Thoracic aorta (tissue), 2 donors: ENCODE measurements at places on chromosomes 3 and 15. TPM values are rescaled to one million over a fixed set of nuclear protein-coding genes. Genes with fewer than 3 reads are reported as not detected.

- DNase-seq, result no peak
Observed at GRCh38 chr3:79844176-79844575, 76.4 kb upstream of the ROBO1 start.

SI gene
- not detected for total RNA-seq

DNA sequence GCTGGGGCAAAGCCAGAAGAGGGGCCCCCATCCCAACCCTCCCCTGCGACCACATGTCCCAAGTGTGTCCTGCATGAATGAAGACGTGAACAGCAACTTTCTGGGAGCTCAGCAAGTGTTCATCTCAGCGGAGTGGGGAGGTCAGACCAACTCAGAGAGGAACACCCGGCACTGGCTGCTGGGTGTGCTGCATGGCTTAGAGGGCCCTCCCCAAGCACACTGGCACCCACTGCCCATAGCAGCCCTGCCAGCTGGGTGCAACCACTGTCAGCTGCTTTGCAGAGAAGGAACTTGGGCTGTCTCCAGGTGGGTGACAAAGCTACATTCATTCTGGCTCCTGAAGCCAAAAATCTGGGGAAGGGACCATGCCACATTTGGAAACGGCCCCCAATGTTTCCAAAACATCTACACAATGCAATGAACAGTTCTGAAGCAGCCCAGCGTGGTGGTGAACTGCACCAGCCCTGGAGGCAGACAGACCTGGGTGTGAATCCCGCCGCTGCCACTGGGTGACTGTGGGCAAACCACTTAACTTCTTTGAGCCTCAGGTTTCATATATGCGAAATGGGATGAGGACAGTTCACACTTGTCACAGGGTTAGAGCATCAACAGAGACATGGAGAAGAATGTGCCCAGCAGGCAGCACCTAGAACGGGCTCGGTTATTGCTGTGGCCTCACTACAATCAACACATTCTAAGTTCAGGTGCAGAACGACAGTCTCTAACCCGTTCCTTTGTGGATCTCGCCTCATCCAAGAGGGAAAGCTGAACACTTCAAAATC is 145.4 kb downstream of the NUP210 start:
- DNase-seq, result no peak

DCUN1D1 gene
- 13.4 TPM for total RNA-seq

GRCh38 chr15:68553994-68554720 is 24.6 kb upstream of the CORO2B start:
- DNase-seq, result no peak

DISP2 gene
- 0.54 TPM for total RNA-seq

- no peak for DNase-seq
Observed at GRCh38 chr3:68876112-68876713, 56.1 kb downstream of the TAFA4 start.

- DNase-seq, result no peak
Observed at GRCh38 chr15:33445984-33446383, 135.2 kb downstream of the RYR3 start.

DNA sequence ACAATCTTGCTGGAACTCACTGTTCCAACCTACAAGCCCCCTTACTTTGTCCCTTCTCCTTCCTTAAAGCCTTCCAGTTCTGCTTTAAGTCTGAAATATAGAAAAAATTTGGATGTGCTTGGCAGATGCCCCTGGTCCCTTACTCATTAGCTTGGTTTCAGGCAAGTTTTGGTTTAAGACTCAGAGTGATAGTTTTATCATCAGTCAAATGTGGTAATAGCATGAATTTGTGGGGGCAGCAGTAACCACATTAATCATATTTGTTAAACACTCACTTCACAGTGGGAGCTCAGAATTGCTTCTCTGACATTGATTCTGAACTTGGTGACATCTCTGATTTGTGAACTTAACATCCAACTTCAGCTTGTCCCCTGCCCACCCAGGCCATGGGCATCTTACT is 58.3 kb upstream of the ALDH1A3 start:
- no peak for DNase-seq

SNX33 gene
- 45.1 TPM for total RNA-seq

- DNase-seq, result no peak
Observed at GRCh38 chr15:62847900-62848489, 194.6 kb upstream of the TPM1 start.

COLQ gene
- 9.3 TPM for total RNA-seq

RNF168 gene
- 30.8 TPM for total RNA-seq

GRCh38 chr15:56168394-56168793 is 75.3 kb downstream of the RFX7 start:
- DNase-seq, result no peak

TMEM207 gene
- not detected for total RNA-seq

DNAH12 gene
- total RNA-seq, result 0.14 TPM

DNA sequence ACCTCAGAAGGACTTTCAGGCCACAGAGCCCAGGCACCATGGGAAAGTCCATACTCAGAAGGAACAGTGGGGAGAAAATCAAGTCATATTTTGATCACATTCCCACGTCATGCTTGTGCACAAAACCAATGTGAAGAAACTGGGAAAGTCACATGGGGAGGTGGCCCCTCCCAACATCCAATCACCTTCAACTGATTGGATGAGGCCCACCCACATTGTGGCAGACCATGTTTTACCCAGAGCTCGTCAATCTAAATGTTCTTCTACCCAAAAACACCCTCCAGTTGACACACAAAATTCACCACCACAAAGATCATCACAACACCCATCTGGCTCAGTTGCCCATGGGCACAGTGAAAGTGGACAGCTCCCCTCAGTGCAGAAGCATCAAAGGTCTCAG is 248.2 kb upstream of the IGF1R start:
- no peak for DNase-seq

DNA sequence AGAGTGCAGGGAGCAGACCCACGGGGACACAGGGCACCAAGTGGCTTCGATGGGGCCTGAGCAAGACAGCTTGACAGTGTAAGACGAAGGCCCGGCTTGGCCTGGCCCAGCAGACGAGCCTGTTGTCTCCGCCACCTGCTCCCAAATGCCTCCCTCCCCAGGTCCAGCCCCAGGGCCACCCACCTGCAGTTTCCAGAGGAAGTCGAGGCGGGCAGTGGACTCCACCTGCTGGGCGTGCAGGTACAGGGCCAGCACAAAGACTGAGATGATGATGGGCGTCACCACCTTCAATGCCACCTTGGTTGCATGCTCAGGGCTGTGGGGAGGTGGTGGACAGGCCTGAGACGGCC is 94.1 kb downstream of the SEC22A start:
- no peak for DNase-seq

CSPG5 gene
- 0.14 TPM for total RNA-seq

- DNase-seq, result no peak
Observed at GRCh38 chr3:164230385-164231094, 847.8 kb downstream of the SI start.

DNA sequence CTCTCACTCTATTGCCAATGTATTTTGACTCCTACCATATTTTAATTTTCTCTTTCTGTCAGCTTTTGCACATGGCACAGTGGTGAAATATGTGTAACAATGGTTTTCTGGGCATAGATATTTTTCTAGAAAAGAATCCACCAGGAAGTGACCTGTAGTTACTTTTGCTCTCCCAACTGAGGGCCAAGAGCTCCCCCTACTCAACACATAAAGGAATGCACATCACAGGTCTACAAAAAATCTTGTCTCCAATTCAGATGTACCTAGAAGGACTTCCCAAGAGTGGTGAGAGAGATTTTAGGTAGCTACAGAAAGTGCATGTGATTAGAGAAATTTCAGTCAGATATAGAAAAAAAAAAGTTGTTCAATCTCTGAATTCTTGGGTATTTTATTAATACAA is 15.6 kb downstream of the CPA3 start:
- DNase-seq, result no peak

DNA sequence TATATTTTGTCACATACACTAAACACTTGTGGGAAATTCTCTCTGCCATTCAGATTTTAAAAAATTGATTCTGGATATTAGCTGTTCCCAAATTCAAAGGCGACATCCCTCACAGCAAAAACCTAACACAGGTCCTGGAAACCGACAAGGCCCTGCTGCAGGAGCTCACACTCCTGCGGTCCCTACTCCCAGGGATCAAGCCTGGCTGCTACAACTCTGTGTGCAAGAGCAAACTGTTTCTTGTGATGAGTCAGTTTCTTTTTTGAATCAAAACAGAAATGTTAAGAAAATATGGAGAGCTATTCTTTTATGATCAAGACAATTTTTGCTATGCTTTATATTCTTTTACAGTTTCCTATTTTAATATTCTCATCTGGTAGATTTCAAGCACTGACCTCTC is 51.0 kb upstream of the TJP1 start:
- no peak for DNase-seq

DNA sequence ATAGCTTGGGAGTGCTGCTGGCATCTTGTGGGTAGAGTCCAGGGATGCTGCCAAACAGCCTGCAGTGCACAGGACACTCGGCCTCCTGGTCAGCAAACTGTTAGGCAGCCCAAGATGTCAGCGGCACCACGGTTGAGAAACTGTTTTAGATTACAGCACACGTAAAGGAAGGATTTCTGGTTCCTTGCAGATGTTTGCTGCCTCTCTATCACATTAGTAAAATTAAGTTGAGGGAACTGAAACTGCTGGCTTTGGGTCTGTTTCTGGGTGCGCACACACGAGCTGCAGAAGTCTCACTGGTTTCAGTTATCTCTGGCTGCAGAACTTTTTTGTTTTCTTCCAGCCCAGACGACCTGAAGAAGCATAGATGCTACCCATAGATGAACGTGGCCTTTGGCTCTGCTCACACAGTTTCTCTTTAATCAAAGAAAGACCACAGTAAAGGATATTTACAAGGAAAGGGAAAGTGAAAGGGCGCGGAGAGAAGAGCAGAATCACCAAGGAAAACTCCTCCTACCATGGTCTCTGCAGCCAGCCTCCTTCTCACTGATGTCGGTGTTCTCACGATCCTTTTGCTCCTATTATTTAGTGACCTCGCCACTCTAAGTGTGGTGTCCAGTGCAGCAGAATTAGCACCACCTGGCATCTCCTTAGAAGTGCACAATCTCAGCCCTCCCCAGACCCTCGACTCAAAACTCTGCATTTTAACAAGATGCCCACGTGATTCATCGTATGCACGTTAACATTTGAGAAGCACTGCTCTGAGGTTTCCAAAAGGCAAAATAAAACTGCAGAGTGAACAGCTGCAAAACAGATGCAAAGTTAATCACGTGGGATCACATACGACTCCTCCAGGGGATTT is 50.6 kb upstream of the AKAP13 start:
- DNase-seq, result no peak

DNA sequence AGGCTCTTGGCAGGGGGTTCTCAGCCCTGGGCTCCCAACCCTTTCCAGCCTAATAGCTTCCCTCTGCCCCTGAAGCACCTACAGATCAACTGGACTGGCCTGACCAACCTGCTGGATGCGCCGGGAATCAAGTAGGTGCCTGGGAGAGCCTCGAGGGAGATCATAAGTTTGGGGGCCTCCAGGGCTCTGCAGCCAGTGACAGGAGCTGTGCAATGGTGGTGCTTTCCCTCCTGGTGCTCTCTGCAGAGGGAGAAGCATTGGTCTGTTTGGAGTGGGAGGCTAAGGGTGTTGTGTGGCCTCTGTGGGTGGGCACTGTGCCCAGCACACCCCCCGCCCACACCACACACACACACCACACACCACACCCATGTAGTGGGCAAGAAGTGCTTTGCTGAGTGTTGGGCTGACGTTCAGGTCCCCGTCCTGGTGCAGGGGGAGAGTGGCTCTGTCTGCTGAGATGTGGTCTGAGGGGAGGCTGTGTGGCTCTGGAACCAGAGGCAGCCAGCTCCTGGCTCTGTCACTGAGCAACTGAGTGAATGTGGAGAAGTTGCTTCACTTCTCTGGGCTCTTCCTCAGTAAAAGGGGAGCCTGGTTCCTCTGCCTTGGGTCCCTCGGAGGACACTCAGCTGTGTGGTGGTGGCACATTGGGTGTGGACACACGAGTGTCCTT is 26.3 kb downstream of the ESYT3 start:
- DNase-seq, result no peak

GRCh38 chr3:105826778-105827634 is 41.8 kb downstream of the CBLB start:
- DNase-seq, result no peak

DNA sequence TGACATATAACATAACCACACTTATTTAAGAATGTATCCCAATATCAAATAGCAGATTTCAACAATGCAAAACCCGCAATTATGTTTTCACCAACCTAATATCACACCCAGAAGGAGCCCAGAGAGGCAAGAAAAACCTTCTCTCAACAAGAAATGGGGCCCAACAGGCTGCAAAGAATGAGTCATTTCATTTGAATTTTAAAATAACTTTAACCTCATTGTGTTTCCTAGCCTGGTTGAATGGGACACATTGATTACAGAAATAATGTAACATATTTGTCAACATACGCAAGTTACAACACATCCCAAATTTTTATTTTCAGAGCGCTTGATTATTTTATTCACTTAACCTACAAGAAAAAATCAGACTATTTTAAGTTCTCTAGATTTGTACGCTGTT is 365.1 kb upstream of the SLCO3A1 start:
- DNase-seq, result no peak

- DNase-seq, result no peak
Observed at GRCh38 chr3:69164296-69164695, 41.9 kb upstream of the LMOD3 start.

- DNase-seq, result no peak
Observed at GRCh38 chr3:13451301-13451673, 28.8 kb upstream of the HDAC11 start.

SLITRK3 gene
- total RNA-seq, result 0.14 TPM

GRCh38 chr3:169181666-169182065 is 481.8 kb downstream of the MECOM start:
- DNase-seq, result no peak

GOLGA6D gene
- total RNA-seq, result not detected

DNA sequence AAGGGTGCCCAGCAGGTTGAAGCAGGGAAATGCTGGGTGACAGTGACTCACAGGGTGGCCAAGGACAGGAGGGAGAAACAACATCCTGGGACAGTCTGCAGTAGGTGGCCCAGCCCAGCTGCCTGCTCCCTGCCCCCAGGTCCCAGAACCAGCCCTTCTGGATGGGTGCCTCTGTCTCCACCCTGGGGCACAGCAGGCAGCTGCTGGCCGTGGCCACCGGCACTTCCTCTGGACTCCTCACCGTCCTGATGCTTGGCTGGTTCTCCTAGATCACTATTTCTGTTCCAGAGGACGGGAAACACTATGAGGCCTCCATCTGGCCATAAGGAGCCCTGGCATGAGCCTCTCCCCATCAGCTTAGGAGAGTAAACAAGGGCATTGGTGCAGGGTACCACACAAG is 258.9 kb downstream of the XXYLT1 start:
- DNase-seq, result no peak

DNA sequence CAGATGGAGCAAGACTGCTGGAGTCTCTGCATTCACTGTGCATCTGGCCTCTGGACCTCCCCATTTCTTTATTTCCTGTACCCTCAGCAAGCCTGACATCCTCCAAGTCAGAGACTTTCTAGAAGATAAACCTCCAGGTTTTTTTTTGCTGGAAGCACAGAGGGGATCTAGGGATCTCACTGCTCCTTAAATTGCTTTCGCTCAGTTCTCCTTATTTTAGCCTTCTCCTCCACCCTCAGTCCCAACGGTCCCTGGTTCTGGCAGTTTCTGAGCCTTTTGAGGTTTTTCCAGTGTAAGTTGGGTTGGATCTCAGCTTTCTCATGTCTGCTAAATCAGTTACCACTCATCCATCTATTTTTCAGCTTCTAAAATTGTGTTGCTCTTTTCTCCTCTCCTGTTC is 22.7 kb upstream of the CHD2 start:
- DNase-seq, result no peak

GRCh38 chr15:88580532-88580931 is 34.1 kb upstream of the DET1 start:
- no peak for DNase-seq
